ENCODE measurements at places on chromosomes 12 and 14.

- no peak for DNase-seq
Observed at GRCh38 chr14:42480255-42480654, 873.6 kb downstream of the LRFN5 start.

- DNase-seq: no peak
Observed at GRCh38 chr12:32600681-32601080, 78.4 kb upstream of the DNM1L start.

GRCh38 chr12:120167529-120168095 is 26.9 kb downstream of the GCN1 start:
- DNase-seq: no peak

- DNase-seq: peak; percentile 43
Observed at GRCh38 chr12:129961091-129961490, 57.3 kb upstream of the TMEM132D start.

DNA sequence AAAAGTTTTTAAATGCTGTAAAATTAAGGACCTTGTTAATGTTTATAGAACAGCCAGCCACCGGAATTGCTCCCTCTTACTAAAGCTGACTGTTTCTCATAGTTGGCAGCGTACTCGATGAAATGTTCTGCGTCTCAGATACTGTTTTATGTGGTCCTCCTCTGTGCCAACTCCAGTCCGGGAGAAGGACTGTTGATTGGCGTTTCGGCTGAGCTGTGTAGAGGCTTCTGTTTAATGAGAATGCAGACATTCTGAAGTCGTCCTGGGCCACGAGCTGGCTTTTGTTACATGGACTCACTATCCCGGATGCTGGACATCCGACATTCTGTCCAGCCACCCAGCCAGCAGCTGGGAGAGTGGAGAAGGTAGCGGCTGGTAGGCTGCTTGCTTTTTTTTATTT is 75.4 kb downstream of the WDR20 start:
- no peak for DNase-seq

DNA sequence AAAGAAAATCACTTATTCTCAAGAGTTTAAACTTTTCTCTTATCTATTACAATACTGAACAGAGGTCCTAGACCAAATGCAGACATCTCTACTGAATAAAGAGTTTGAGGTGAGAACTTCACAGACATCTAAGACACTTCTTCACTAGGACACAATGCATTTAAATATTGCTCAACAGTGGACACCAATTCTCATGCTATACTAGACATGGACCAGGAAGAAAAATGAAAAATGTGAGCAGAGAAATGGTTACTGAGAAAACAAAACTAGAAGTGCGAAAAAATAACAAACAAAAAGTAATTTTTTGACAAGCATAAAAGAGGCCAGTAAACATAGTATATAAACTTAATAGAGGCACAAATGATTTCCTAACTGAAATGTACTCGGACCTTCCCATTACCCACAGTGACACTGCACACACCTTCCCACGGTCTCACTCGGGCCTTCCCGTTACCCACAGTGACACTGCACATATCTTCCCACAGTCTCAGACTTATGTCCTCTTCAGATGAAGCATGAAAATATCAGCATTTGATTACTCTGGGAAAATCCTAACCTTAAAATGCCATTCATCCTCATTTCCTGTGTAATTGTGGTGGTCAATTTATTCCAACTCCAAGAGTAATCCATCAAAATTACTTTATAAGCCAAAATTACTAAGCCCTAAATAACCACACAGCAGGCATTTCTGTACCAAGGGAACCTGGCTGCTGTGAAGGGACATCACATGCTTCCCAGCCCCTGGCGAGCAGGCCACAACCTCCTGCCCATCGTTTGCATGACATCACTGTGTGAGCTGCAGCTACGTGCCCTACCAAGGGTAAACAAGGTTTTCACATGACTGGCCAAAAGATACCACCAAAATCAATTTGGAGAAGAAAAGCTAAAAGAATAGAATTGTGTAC is 6.4 kb downstream of the SLC15A4 start:
- no peak for DNase-seq

- DNase-seq: no peak
Observed at GRCh38 chr12:121570467-121571283, 10.1 kb downstream of the KDM2B start.

- no peak for DNase-seq
Observed at GRCh38 chr14:32394038-32394437, 64.9 kb downstream of the AKAP6 start.

- no peak for DNase-seq
Observed at GRCh38 chr12:116642683-116643082, 83.5 kb downstream of the MAP1LC3B2 start.

GRCh38 chr14:100534528-100535286 is 52.5 kb downstream of the BEGAIN start:
- no peak for DNase-seq

DNA sequence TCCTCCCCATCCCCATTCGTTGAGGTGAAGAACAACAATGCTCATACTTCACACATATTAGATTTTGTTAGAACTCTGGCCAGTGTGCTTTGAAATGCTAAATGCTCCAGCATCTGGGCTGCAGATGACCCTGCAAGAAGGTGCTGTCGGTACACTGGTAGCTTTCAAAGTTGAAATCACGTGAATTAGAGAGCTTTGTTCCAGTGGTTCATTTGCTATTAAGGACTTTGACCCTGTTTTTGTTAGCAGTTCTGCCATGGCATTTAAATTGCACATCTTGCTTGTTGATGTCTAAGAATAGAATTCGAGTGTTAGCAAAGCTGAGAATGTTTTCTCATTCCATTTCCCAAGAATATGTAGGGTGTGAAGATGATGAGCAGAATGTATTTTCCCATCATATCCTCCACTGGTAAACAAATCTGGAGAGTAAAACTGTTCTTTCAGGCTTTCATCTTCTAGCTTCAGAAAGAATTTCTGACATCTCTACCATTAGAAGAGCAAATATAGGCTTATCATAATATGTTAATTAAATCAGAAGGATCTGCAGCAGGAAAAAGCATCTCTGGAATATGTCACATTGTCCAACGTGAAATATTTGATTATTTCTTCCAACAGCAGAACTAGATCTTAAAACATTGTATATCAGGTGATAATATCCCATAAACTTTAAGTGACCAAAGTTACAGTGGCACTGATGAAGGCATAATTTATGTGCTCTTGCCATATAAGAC is 98.8 kb upstream of the PDE3A start:
- no peak for DNase-seq

Measured in fibroblast of skin of scalp (primary cell).